ENCODE measurements at places on chromosomes 16 and 17. TPM values are rescaled to one million over a fixed set of nuclear protein-coding genes. Genes with fewer than 3 reads are reported as not detected.

- H3K4me1 ChIP-seq = no peaks in the 10 kb centered on the region
- H3K27ac ChIP-seq = no peak overlapping the region
- H3K36me3 ChIP-seq = no peaks in the 10 kb centered on the region
- DNase-seq = no peak
- no peak overlapping the region for H3K4me3 ChIP-seq
These were observed 61.2 kb upstream of the NETO2 start for GRCh38 chr16:47204736-47205504.

- no peak overlapping the region for H3K27ac ChIP-seq
- DNase-seq = no peak
- H3K27me3 ChIP-seq = no peaks in the 10 kb centered on the region
- H3K36me3 ChIP-seq = no peaks in the 10 kb centered on the region
- no peaks in the 10 kb centered on the region for H3K4me1 ChIP-seq
- no peak overlapping the region for H3K4me3 ChIP-seq
These were observed 4.0 kb upstream of the SMTNL2 start for GRCh38 chr17:4580291-4580690.

GRCh38 chr17:6427279-6427781 is 7.6 kb downstream of the AIPL1 start:
- no peak overlapping the region for H3K4me3 ChIP-seq
- no peaks in the 10 kb centered on the region for H3K36me3 ChIP-seq
- H3K4me1 ChIP-seq = no peaks in the 10 kb centered on the region
- H3K27ac ChIP-seq = no peak overlapping the region
- H3K27me3 ChIP-seq = no peaks in the 10 kb centered on the region

GRCh38 chr17:75795820-75796607 is 11.4 kb downstream of the UNK start:
- H3K4me3 ChIP-seq = no peak overlapping the region
- no peaks in the 10 kb centered on the region for H3K4me1 ChIP-seq
- no peaks in the 10 kb centered on the region for H3K36me3 ChIP-seq

- DNase-seq = no peak
- peak within 1 kb of the TSS; percentile 76 for H3K27ac ChIP-seq
- no peaks in the 10 kb centered on the region for H3K27me3 ChIP-seq
- H3K4me1 ChIP-seq = no peaks in the 10 kb centered on the region
- H3K4me3 ChIP-seq = peak within 1 kb of the TSS; percentile 70
- H3K36me3 ChIP-seq = no peaks in the 10 kb centered on the region
These were observed at the start of gene FN3K for GRCh38 chr17:82734987-82735866. FN3K (plus strand) TSS chr17:82735615; CDS start chr17:82735637, 22 bp downstream.

The MT4 gene
- total RNA-seq = not detected

The TBC1D3 gene
- not detected for total RNA-seq

The KIF18B gene
- 31.3 TPM for total RNA-seq

The LRRC36 gene
- total RNA-seq = 0.54 TPM
